CD4-positive, alpha-beta T cell (primary cell): ENCODE measurements at places on chromosomes 11 and 22.

- DNase-seq = no peak
Observed at GRCh38 chr22:37196539-37197450, 8.7 kb upstream of the C1QTNF6 start.

- DNase-seq = no peak
Observed at GRCh38 chr11:116472651-116473050, 300.1 kb downstream of the BUD13 start.

DNA sequence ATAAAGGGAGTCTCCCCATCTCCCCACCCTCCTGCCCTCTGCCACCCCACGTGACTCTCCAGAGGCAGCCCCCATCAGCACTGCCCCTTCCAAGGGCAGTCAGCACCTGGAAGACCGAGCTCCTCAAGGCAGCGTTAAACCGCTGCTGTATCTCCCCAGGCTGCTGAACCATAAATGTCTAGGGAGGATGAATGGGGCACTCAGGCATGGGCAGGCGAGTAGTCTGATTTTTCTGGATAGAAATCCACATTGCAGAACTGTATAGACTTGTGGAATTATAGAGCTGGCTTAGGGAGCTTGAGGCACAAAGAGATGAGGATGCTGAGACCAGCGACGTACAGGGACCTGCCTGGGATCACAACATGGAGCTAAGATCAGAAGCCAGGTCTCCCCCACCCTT is 199.6 kb downstream of the CEP164 start:
- no peak for DNase-seq

DNA sequence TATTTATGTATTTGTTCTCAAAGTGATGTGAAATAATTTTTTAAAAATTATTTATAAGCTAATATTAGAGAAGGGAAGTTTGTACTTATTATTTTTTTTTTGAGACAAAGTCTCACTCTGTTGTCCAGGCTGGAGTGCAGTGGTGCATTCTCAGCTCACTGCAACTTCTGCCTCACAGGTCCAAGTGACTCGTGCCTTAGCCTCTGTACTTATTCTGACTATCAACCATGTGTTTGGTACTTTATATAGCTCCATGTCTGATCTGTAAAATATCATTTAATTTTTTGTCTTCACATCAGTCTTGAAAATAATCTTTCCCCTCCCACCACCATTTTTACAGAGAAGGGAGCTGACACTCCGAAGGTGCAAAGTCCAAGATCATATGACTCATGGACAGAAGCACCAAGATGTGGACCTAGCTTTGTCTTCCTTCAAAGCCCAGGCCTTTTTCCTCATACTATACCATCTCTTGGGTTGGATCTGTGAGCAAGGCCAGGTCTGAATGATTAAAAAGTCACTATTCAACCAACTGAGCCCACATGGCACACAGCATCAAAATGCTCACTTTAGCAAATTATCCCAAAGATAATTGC is 32.4 kb upstream of the EED start:
- DNase-seq = no peak

GRCh38 chr11:134652586-134653255 is 240.7 kb upstream of the B3GAT1 start:
- DNase-seq = no peak

GRCh38 chr11:59807047-59807610 is 3.4 kb downstream of the MRPL16 start:
- DNase-seq = no peak

DNA sequence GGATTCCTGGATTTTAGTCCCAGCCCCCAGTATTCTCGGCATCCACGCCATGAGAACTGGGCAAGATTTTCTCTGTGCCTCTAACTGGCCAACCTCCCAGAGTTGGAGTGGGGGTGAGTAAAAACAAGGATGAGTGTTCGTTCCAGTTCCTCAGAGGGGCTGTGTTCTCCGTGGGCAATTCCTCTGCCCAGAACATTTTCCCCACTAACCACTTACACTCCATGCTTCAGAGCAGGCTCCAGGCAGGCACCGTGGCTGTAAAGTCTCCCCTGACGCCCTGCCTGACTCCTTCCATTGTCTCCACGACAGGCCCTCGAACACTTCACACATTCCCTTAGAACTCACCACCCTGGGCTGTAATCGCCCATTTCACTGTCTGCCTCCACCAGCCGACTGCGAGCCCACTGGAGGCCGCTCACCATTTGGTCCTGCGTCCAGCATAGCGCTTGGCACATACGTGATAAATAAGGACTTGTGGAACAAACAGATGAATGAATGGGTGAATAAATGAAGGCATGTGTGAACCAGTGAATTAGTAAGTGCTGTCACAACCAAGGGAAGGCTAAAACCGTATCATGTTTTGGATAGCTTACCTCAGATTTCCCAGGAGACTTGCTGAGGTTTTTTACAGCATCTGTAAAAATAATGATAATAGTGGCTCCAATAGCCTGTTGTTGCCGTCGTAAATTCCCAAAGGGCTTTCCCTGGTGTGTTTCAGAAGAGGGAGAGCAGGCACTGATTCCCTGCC is 6.1 kb downstream of the APLNR start:
- DNase-seq = no peak

DNA sequence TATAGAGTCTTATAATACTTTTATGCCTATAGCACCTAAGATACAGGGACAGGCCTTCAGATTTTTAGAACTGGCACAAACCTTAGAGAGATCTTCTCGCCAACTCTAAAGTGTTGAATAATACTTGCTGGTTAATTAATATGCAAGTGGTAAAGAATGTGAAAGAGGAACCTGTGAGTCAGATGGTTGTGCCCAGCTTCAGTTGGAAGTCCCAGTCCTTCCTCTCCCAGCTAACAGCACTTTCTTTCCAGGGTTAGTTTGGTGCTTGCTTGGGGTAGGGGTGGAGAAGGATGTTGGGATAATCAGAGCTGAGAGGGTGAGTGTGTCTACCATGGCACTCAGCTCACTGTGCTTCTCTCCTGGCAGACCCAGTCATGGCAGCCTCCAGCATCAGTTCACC is 4.9 kb upstream of the TMEM132A start:
- DNase-seq = no peak

DNA sequence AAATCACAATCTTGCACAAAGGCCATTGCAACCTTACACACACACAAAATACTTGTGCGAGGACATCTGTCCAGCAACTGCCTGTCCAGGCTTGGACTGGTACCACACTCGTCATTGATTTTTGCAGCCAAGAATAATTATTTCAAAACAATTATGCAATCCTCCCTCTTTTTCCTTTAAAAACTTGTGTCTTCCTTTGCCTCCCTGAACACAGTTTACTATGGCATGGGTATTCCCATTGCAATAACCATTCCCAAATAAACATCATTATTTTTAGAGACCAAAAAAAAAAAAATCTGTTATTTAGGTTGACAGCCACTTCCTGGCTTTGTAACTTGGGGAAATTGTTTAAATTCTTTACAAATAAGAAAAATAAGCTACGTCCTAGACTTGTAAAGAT is 54.0 kb downstream of the C11orf91 start:
- no peak for DNase-seq
